ENCODE measurements at places on chromosomes 13 and 19. TPM values are rescaled to one million over a fixed set of nuclear protein-coding genes. Genes with fewer than 3 reads are reported as not detected.

GRCh38 chr13:93771782-93772181 is 545.2 kb downstream of the GPC6 start:
- no peak for DNase-seq

- no peak for DNase-seq
These were observed 226.3 kb downstream of the DLEU7 start for GRCh38 chr13:50617134-50617721.

GRCh38 chr13:85492283-85492682 is 306.9 kb downstream of the SLITRK6 start:
- DNase-seq: no peak

DNA sequence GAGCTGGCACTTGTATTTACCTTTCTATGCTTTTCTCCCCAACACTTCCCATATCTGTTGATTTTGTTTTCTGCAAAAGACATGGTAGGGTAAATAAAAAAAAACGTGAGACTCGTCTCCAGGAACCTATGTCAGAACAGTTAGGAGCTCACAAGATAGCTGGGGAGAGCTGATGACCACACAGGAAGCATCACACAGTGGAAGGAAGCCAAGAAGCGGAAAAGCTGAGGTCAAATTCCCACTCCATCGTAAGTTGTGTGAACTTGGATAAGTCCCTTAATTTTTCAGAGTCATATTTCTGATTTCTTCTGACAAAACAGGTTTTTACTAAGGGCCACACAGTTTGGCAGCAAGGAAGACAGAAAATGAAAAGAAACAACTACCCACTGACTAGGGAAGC is 199.6 kb downstream of the KLF5 start:
- DNase-seq: no peak

DNA sequence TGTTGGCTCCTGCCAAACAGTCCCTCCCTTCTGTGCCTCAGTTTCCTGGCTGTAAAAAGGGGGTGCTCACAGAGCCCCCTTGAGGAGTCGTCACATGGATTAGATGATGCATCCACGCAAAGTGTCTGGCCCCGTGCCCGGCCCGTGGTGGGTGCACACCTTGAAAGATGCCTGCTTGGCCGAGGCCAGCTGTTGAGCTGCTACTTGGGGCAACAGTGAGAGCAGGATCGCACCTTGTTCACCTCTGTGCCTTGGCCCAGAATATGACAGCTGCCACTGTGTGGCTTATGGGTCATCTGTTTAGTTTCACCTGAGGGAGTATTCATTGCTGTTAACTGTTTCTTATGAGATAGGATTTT is 17.7 kb downstream of the CRTC1 start:
- DNase-seq: no peak

- DNase-seq: no peak
These were observed 80.3 kb upstream of the OXGR1 start for GRCh38 chr13:97074618-97075017.

GRCh38 chr13:33199289-33199850 is 86.2 kb downstream of the STARD13 start:
- DNase-seq: no peak

GRCh38 chr19:19405971-19406877 is 749 bp downstream of the GATAD2A start:
- DNase-seq: peak; percentile 40

GRCh38 chr13:78024996-78025395 is 106.4 kb upstream of the EDNRB start:
- DNase-seq: no peak

DNA sequence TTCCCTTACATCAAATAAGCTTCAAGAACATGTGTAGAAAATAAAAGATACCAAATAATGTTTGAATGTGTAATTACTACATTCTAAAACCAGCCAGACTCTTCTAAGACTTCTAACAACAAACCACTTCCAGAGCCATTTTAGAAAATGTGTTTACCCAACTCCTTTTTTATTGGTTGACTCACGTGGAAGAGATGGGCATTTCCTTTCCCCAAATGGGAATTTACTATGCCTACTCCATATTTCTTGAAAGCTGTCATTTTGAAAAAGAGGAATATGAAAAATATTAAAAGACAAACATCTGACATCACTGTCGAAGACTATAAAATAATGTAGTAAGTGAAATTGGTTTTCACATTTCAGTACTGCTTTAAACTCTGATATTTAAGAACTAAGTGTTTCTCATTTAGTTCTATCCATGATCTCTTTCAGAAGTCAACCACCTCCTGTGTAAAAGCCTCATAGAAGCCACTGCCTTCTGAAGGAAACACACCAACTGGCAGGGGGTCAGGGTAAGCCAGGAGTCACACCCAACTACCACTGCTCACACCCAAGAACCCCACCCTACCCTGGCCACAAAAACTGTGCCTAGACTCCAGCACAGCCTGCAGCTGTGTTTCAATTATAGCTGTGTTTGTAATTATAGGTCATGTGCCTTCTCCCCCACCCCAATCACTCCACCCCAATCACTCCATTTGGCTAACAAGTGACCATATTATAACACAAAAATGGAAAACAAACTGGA is 86.8 kb downstream of the UBL3 start:
- DNase-seq: no peak

DNA sequence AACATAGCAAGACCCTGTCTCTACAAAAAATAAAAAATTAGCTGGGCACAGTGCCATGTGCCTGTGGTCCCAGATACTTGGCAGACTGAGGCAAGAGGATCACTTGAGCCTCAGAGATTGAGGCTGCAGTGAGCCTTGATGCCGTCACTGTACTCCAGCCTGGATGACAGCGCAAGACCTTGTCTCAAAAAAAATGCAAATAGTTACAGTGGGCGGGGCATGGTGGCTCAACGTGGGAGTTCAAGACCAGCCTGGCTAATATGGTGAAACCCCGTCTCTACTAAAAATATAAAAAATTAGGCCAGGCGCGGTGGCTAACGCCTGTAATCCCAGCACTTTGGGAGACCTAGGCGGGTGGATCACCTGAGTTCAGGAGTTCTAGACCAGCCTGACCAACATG is 8.5 kb downstream of the PGLS start:
- DNase-seq: no peak

The FSD1 gene
- polyA plus RNA-seq: 0.61 TPM

The LILRB2 gene
- polyA plus RNA-seq: not detected

The MISP3 gene
- polyA plus RNA-seq: 0.68 TPM

The ZNF98 gene
- not detected for polyA plus RNA-seq

The KLK5 gene
- polyA plus RNA-seq: not detected

The JUNB gene
- polyA plus RNA-seq: 3,132 TPM

Measured in CD4-positive, alpha-beta memory T cell (primary cell).